Occipital lobe (tissue), 3 donors: ENCODE measurements at places on chromosomes 7 and 10. TPM values are rescaled to one million over a fixed set of nuclear protein-coding genes. Genes with fewer than 3 reads are reported as not detected.

- no peak for DNase-seq
Observed at GRCh38 chr7:114084472-114085312, 165.9 kb upstream of the PPP1R3A start.

- no peak for DNase-seq
Observed at GRCh38 chr7:99677648-99678045, 2.1 kb downstream of the CYP3A5 start.

The GNG11 gene
- total RNA-seq, result 4.5 TPM

DNA sequence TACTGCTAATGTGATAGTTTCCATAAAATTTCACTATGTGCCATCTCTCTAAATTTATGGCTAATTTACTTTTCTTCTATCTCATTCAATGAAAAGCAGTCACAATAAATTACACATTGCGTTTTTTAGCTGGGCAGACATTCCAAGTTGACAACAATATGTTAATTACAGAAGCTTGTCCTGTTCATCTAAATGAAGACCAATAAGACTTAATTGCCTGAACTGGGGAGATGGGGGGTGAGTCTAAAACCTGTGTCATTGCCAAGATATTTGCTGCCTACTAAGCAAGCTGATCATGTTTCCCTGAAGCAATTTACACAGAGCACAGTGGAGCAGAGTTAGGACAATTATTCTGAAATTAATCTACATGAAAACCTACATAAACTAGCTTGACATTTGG, 89.3 kb upstream of the ADRB1 start:
- DNase-seq, result no peak

DNA sequence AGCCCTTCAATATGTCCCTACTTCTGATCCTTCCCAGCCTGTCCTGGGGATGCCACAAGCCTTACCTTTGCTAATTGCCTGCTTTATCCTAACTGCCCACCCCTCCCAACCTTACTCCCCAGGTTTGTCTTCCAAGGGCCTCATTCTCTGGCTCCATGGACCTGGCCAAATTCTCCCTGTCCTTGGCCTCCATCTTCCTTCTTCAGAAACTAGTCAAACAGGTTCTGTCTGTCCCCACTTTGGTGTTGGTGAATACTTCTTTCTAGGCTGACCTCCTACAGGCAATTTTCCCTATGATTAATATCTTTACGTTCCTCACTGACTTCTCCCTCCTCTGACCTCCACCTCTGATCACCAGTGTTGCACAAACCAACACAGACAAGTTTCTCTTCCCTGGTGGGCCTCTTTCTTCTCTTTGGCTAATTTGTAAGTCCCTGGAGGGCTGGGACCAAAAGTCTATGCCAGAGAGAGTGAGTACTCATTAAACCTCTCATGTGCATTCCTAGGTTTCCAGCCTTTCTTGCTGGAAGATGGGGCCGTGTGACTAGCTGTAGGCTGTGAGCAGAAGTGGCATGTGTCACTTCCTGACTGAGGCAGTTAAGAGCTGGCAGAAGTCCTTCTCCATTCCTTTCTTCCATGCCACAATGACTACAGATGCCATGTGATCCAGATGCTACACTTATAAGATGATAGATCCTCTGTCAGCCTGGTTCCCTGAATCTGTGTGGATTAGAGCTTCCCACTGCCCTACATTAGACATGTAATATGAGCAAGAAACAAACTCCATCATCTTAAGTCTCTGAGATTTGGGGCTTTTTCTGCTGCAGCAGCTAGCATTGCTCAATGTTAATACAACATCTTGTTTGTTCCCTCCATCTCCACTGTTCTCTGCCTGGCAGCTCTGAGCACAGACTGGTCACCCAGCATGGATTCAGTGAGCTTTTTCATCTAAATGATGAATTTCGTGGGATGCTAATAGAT, 382.7 kb downstream of the RPS24 start:
- DNase-seq, result no peak
